Stimulated activated CD4-positive, alpha-beta T cell treated with anti-CD3 and anti-CD28 coated beads, Interleukin-1b, Interleukin-23, amount 100 ng/mL, for 1 hour (primary cell): ENCODE measurements at places on chromosomes 1 and 21.
A peak's percentile ranks its signal among the peaks of the same experiment; 100 is the strongest.

- no peak for DNase-seq
Measured at GRCh38 chr21:22438428-22439086, 1440.3 kb downstream of the NCAM2 start.

- no peak for DNase-seq
Measured at GRCh38 chr1:171637928-171638576, 14.4 kb downstream of the MYOC start.

DNA sequence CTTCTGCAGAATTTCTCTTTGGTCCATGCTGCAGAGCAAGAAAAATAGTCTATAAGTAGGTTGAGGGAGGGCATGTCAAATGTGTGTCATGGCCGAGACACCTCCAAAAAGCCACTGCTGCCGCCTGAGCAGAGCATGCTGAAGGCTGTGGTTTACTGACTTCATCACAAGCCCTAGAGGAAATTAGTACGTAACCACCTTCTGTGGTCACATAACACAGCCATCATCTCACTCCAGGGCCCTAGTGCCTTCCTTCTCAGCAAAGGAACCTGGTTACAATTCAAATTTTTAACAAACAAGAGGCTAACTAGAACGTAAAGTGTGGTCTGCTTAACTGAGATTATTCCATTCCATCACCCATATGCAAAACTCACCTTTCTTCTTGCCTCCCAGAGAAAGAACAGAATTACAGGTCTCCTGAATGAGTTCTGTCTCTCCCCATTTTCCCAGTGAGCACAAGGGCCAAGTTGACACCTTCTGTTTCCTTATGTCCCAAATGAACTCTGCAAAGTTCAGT, at the start of gene PTPN22:
PTPN22 (minus strand) TSS at position 116 of the 517 bp plus-strand sequence.
- DNase-seq: peak; percentile 60

GRCh38 chr1:29379443-29380073, 143.2 kb downstream of the PTPRU start:
- DNase-seq: no peak

DNA sequence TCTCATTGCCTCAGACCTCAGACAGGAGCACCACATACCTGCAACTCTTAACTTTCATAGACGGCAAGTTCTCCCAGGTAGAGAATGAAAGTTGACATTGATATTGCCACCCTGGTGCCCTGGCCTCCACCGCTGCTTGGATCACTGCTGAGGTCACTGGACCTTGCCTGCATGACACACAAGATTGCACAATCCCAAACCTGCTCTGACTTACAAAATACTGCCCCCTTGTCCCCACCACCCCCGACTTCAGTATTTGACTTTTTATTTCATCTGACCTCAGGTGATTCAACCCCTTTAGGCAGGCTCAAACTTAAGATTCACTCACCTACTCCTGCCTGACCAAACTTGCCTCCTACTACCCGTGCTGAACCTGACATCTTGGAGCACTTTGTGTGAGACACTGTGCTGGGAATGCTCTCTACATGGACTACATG, 43.1 kb upstream of the S1PR1 start:
- DNase-seq: no peak

- DNase-seq: no peak
Measured at GRCh38 chr1:169122976-169123375, 16.5 kb downstream of the ATP1B1 start.

DNA sequence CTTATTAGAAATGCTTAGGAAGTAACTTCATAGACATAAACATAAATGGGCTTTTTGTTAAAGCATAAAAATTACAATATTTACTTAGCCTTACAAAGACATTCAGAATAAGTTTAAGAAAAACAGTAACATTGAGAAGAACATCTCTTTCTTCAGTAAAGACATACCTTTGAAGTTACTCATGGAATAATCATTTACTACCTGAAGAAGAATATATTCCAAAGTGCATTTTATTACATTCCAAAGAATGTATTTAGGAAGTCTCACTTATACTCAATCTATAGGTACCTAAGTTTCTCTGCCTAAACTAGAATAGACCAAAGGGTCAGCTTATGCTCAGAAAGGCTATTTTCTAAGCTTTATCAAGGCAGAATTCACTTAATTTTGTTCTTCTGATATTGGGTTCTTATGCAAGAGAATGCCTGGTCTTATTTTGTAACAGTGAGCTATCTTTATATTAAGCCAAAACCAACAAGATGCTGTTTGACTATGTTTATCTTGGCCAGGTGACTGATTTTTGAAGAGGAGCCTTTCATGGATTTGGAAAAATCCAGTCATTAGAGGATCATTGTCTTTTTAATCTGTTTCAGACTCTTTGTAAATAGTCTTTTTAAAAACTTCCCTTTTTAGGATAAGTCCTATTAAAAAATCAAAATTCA, 110.1 kb downstream of the OLFML2B start:
- no peak for DNase-seq

- DNase-seq: peak; percentile 22
Measured at GRCh38 chr1:221708987-221709386, 32.9 kb downstream of the DUSP10 start.

GRCh38 chr1:177172866-177173265, 2.1 kb downstream of the BRINP2 start:
- no peak for DNase-seq

GRCh38 chr1:219563568-219563967, 49.3 kb downstream of the ZC3H11B start:
- DNase-seq: no peak

DNA sequence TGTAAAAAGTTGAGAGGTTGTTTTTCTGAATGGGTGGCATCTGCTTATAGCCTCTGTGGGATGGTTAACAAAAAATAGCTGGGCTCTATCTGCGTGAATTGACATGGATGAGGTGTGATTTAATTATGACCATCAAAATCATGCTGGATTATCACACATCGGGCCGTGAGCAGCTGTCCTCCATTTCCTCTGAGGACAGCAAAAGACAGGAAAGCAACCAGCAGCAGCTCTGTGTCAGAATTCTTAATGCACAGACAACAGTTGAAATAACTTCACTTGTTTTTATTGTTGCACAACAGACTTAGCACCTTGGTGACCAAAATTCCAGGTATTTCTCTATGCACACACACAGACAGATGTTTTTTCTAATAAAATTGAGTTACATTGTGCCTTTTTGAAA, 54.5 kb upstream of the LAPTM5 start:
- DNase-seq: no peak

GRCh38 chr1:207024202-207025145, 8.1 kb downstream of the C1orf116 start:
- no peak for DNase-seq

- no peak for DNase-seq
Measured at GRCh38 chr1:174692313-174692712, 244.5 kb downstream of the GPR52 start.

DNA sequence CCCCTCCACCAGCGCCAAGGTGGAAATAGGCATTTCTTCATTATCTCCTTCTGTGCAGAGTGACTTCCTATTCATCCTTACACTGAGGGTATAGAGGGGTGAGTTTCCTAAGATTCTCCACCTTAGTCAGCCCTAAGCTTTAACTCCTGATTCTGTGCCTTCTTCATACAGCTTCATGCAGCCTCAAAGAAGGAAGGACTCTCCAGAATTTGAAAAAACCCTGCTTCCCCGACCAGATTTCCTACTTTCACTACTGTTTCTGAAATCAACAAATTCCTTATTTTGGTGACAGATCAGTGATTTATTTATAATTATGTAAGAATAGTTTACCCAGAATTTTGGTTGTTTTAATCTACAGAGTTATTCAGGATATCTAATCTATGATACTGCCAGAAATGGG, 28.6 kb downstream of the GFI1 start:
- no peak for DNase-seq

DNA sequence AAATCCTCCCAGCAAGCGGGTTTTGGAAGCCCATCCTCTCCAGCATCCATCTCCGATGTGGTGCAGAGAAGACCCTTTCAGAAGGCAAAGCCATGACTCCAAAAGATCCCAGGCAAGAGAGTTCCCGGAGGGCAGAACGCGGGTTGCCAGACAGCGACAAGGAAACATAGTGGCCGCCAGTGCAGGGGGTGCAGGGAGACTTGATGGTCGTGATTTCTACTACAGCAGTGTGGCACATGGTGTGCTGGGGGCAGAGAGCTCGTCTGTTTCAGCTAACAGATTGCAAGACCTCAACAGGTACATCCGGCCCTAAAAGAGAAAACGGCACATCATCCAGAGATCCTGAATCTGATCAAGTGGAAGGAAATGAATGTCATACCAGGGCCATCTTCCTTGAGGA, 74.3 kb downstream of the HLCS start:
- no peak for DNase-seq

- DNase-seq: no peak
Measured at GRCh38 chr21:45018131-45019075, 56.0 kb upstream of the ADARB1 start.

DNA sequence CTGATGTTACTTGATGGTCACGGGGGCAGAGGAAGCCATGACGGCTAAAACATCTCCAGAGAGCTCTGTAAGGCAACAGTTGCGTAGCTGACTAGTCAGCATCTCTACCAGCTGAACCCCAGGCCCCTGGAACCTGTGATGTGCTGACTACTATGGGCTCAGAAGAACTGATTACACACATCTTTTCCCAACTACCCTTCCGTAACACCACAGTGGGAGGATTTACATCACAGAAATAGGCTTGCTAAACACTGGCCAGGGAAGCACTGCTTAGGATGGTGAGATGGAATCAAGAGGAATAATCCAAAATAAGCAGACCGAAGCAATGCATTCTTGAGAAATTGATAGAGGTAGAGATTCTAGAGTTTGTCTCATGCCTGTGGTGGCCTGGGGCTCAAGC, 122.5 kb downstream of the SMYD2 start:
- no peak for DNase-seq

GRCh38 chr21:35730325-35730724, 330.0 kb downstream of the SETD4 start:
- no peak for DNase-seq

DNA sequence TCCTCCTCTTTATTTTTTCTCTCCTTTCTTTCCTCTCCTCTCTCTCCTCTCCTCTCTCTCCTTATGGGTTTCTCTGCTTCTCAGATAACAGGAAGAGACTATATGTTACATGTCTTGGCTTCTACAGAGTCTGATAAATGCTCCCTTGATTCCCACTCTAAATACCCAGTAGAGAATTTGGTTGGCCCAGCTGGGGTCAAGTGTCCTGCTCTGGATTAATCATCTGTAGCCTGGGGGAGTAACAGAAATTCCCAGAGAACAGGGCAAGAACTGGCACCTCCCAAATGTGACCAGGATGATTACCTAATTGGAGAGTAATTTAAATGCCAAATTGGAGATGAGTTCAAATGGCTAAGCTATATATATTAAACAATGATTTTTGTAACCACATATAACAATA, 146.1 kb upstream of the LMO4 start:
- no peak for DNase-seq

DNA sequence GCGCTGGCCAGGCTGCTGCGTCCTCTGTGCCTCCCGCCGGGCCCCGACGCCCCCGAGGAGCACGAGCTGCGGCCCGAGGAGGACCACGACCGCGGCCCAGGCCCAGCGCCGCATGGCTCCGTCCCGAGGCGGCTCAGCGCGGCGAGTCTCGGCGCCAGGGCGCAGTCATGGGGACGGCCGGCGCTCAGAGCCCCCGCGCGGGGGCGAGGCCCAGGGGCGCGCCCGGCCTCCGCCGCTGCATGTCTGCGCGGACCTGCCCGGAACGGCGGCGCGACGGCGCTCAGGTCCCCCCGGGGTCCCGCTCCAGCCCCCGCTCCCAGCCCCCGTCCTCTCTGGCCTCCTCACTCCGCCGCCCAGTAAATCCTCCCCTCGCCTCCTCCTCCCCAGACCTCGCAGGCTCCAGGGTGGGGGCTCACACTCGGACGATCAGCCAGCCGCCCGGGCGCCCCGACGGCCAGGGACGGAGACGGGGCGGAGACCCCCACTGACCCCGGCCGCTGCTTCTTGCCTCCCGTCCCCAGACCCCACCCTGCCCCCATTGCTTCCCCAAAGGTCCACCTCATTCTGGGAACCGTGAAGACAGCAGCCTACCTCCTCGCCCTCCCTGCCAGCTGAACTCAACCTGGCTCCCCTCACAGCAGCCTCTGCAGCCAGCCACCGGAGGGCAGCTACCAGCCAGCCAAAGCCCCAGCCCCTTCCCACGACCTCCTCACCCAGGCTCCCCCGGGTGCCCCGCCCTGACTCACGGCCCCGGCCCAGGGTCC, at the start of gene C1QTNF12:
C1QTNF12 (minus strand) TSS at position 146 of the 764 bp plus-strand sequence; CDS start at position 114, 32 bp downstream.
- no peak for DNase-seq

- no peak for DNase-seq
Measured at GRCh38 chr21:29098156-29098555, 24.7 kb upstream of the CCT8 start.

DNA sequence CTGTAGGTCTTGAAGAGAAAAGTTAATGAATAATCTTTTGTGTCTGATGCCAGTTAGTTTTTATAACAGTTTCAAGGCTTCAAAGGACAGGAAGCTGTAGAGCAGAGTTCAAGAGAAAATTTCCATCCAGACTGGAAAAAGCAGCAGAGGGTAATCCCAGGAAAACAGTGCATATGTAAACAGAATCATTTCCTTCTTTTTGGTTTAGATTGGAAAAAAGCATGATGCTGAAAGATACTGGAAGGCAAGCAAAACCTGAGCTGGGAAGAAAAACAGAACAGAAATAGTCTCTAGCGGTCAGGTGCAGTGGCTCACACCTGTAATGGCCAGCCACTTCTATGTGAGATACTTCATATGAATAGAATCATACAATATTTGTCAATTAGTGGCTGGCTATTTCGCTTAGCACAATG, 71.9 kb downstream of the ZSWIM5 start:
- no peak for DNase-seq

GRCh38 chr1:85230305-85230977, 29.0 kb downstream of the C1orf52 start:
- no peak for DNase-seq

- DNase-seq: no peak
Measured at GRCh38 chr1:109208836-109209463, 4.8 kb upstream of the SARS1 start.

DNA sequence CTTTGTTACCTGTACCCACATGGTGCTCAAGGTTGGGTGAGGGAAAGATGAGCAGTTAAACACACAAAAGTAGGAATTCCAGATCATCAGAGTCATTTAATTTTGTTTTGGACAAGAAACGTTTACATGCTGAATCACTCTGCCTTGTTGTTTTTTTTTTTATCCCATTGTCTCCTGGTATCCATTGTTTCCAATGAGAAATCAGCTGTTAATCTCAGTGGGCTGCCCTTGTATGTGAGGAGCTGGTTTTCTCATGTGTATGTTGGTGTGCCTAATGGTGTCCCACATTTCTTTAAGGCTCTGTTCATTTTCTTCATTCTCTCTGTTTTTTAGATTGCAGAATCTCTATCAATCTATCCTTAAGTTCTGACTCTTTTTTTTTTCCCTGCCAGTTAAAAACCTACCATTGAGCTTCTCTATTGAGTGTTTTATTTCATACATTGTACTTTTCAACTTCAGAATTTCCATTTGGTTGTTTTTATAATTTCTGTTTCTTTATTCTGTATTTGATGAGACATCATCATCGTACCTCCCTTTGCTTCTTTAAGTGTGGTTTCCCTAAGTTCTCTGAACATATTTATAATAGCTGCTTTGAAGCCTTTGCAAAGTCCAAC, 8.8 kb upstream of the OBSCN start:
- no peak for DNase-seq

- DNase-seq: no peak
Measured at GRCh38 chr1:227541129-227541528, 22.2 kb upstream of the ZNF678 start.
